NCI-H1048 (cell line): ENCODE measurements at places on chromosomes 7 and 10.

DNA sequence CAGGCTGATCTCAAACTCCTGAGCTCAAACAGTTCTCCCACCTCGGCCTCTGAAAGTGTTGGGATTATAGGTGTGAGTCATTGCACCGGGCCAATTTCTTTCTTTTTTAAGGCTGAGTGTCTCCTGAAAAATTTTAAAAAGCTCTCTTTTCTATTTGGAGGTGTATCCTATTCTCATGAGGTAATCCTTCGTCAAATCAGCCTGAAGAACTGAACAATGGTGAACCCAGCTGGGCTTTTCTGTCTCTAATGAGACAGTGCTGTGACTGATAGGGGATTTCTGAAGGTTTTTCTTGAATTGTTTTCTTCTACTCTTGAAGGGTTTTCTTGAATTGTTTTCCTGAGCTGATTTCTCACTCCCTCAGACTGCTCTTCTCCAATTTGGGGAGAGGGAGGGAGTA is 30.9 kb upstream of the CALU start:
- DNase-seq, result no peak

DNA sequence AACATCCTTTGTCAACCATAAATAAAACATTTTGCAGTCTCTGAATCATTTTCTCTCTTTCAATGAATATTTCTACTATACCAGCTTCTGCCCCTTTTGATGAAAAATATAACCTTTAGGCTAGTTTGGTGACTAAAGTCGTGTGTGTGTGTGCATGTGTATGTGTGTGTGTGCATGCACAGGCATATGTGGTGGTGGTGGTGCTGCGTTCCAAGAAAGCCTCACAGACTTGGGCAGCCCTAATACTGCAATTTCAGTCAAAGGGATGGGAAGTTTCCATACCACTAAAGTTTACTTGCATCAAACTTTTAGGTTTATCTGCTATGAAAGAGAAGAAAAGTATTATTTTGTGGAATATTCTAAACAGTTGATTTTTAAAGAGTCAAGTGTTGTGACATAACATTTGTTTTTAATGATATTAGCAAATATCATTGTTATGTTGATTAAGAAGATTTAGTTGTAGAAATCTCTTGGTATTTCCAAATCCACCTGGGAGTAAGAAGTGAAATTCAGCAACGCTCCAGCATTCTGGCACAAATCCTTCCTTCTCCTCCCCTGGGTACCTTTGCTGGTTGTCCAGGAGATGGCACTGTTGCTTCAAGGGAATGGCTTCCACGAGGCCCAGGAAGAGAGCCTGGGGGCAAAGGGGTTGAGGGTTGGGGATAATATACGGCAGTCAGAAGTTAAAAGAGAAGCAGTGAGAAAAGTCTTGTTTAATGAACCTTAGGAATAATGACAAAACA is 41.5 kb downstream of the ASB4 start:
- peak; percentile 41 for DNase-seq

DNA sequence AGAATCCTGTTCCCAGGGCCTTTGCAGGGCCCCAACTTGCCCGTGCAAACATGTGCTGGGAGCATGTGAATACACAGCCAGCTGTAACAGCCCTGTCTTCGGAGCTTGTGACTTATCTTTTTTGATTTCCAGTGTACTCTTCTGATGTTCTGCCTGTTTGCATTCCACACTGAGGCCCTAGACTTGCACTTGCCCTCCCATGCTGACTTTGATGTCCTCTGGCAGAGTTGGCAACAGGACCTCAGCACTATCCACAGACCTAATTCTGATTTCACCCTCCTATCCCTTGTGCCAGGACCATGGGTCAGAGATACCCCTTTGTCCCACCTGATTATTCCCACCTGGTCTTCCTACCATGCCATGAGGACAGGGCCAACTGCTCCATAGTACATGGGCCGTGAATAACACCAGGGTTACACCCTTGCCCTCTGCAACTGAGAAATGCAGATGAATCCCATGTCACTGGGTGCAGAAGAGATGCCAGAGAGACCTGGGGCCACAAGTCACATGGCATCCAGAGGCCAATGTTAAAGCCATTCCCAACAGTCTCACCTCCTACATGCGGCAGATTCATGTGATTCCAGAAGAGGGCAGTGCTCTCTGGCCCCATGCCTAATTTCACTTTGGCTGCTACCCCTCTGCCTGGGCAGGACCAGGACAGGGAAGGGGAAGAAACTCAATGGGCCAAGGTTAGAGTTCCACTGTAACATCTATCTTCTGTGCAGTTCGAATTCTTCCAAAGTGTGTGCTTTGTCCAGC is 43.0 kb downstream of the SCRN1 start:
- DNase-seq, result no peak

- DNase-seq, result no peak
Observed at GRCh38 chr10:104835422-104835821, 194.3 kb downstream of the SORCS3 start.

DNA sequence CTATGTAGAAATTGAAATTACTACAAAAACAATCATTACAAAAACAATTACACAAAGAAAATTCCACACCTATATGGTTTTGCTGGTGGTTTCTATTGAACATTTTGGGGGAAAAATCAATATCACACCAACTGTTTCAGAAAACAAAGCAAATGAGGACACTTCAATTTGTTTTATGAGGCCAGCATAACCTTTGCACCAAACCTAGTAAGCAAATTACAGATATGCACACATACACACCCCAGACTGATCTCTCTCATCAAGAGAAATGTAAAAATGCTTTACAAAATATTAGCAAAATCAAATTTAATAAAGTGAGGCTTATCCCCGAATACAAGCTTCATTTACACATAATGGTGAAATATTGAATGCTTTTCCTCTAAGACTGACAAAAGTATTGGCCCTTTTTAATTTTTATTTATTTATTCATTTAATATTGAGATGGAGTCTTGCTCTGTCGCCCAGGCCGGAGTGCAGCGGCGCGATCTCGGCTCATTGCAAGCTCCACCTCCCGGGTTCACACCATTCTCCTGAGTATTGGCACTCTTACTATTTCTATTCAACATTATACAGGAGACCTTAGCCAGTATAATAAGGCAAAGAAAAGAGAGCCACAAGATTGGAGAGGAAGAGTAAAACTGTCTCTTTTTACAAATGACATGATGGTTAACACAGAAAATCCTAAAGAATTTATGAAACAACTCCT is 13.6 kb upstream of the ANK3 start:
- DNase-seq, result no peak

DNA sequence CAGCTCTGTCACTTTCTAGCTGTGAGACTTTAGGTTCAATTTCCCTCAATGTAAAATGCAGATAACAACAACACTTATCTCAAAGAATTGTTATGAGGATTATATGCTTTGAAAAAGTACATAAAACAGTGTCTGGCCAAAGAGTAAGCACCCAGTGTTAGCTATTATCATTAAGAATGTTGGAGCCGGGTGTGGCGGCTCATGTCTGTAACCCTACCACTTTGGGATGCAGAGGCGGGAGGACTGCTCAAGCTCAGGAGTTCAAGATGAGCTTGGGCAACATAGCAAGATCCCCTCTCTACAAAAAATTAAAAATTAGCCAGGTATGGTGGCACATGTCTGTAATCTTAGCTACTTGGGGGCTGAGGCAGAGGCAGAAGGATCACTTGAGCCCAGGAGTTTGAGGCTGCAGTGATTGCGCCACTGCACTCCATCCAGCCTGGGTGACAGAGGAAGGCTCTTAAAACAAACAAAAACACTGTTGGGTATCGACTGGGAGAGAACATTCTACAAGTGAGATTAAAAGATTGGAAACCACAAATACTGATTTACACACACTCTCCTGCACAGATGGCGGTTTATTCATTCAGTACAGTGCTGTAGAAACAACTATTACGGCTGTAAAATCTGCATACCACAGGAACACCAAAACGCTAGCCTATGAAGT is 107.3 kb downstream of the PROSER2 start:
- no peak for DNase-seq

DNA sequence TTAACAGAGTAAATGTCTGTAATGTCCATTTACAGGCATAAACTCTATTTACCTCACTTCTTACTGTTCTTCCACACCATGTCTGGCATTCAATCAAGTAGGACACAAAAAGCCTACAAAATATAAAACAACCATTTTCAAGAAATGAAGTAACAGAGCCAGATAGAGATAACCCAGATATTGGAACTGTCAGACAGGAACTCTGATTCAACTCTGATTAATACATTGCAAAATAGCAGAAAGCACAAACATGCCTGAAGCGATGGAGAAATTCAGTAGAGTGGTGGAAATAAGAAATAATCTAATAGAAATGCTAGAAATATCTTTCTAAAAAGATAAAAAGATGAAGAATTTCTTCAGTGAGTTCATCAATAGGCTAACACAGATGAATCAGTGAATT is 964.4 kb downstream of the PCDH15 start:
- DNase-seq, result no peak

DNA sequence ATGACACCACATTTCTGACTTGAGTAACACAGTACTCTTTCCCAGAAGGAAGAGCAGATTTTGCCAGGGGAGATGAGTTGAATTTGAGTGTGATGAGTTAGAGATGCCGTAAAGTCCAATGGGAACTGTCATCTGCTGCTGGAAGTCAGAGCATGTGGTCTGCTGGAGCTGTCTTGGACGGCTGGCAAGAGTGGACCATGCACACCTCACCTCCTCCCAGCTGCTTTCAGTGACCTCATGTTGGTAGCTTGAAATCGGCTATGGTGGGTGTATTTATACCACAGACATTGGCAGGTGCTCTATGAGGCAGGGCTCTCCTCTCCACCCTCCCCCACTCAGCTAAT is 82.3 kb downstream of the COL13A1 start:
- DNase-seq, result no peak
